GM03348 (cell line): ENCODE measurements at places on chromosomes 6 and 20.

DNA sequence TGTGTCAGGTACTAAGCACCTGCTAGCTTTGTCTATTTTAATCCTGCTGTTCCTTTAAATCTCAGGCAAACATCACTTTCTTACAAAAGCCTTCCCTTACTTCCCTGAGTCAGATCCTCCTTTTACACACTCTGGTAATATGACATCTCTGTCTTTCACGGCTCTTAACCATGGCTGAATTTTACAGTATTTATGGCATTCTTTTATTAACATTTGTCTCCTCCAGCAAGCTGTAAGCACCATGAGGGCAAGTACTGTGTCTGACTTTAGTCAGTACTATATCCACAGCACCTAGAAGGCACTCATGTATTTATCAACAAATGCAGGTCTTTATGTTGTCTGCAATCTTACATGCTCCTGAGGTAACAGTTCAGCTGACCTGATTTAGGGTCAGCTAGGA is 33.7 kb upstream of the HBS1L start:
- DNase-seq, result no peak

GRCh38 chr20:20860078-20860806 is 147.8 kb upstream of the RALGAPA2 start:
- peak; percentile 87 for DNase-seq

DNA sequence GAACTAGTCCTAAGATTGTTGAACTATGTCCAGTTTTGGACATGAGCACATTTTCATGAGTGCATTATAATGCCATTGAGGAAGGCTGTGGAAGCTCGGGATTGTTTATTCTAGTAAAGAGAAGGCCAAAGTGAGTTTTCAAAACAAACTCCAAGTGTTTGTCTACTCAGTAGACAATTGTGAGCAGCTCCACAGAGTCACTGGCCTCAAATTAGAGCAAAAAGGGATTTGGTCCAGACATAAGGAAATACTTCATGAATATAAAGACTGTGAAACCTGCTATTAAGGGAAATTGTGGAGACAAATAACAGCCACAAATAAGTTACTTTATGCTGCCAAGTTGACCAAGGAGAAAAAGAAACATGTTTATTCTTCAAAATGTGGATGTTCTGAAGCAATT is 42.6 kb upstream of the PREP start:
- no peak for DNase-seq

DNA sequence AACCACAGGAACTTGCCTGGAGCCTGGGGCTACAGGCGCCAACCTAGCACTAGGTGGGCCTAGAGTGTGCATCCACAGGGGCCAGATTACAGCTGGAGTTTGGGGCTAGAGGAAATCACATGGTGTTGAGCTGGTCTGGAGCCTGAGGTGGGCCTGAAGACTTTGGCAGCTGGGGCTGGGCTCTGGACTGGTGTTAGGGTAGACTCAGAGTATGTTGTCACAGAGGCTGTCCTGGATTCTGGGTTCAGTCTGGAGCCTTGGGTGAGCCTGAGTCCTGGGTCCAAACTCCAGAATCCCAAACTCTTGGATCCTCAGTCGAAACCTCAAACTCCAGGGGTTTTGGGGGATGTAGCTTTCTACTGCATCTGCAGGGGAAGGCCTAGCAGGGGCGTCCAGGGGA is 356.7 kb downstream of the FRK start:
- DNase-seq, result no peak

DNA sequence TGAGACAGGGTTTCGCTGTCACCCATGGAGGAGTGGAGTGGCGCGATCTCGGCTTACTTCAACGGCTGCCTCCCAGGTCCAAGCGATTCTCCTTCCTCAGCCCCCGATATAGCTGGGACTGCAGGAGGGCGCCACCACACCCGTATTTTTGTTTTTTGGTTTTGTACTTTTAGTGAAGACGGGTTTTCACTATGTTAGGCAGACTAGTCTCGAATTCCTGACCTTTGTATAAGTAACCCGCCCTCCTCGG is 115.4 kb upstream of the BTN3A2 start:
- no peak for DNase-seq

DNA sequence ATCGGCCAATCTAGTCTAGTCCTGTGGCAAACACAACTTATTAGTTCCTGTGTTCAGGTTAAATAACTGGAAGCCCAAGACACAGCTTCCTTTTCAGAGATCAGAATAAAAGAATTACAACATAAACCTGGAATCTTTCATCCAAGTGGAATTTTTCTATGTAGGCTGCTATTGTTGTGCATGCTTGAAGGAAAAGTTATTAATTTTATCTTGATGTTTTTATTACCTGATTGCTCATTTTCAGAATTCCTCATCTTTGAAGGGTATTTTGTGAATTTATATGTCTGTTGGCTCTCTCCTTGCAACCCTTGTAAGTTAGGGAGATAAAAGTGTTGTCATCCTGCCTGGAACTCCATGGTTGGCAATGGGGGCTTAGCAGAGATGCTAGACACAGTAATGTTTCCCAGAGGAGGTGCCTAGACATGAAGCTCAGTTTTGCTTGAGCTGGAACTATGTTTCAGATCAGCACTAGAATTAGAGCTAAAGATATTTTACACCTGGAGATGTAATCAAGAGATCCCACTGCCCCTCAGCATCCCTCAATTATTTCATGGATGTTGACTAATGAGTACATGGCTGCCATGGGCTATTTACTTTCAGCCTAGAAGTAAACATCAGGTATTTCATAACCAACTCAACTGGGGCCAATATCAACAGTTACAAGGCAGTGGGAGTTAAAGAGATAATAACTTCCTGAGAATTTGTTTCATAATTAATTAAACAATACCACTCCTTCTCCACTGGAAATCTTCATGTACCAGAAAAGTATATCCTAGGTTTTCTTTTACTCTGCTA is 367.0 kb upstream of the MARCKS start:
- peak; percentile 53 for DNase-seq

DNA sequence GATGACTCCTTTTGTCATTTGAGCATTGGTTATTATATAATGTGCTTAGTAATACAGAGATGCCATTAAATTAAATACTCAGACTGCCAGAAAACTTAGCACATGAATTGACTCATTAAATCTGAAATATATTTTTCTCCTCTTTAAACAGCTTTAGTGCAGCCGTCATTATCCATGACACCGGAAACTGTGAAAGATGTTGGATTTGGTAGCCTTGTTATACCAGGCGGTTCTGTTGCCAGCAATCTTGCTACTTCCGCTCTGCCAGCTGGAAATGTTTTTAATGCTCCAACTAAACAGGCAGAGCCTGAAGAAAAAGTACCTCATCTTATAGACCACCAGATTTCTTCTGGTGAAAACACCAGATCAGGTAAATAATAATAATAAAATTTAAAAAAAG is 97.6 kb downstream of the SCAF8 start:
- DNase-seq, result no peak

- DNase-seq, result no peak
These were observed 485.6 kb upstream of the SULF2 start for GRCh38 chr20:48270885-48271284.

DNA sequence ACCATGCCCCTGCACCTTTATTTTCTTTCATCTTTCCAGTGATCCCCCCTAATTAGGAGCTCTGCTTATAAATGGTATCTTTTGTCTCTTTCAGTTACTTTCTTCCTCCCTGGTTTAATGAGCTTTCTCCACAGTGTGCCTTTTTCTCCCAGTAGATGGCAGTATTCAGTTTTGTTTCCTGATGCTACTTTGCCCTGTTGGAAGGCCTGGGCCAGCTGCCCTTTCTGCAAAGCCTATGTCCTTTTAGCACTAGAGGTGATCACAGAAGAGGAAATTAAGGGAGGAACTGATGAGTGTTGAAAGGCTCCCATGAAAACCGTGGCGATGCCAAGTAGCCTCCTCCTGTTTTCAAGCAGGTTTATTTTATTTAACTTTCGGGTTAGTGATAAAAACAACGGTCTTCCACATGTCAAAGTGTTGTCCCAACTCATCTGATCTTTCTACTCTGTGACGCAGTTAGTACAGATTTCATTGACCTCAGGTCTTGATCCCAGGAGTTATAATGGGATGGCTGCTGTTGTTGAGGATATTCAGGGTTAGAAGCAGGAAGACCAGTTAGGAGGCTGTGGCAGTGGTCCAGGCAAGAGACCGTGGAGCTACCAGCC is 184.2 kb upstream of the BMP2 start:
- DNase-seq, result peak; percentile 62
